ENCODE measurements at places on chromosomes 1 and 21.
A peak's percentile ranks its signal among the peaks of the same experiment; 100 is the strongest.

GRCh38 chr21:26798856-26799751 lies 46.1 kb downstream of the ADAMTS1 start:
- H3K27ac ChIP-seq: no peak overlapping the region
- no peak for DNase-seq
- no peaks in the 10 kb centered on the region for H3K36me3 ChIP-seq

DNA sequence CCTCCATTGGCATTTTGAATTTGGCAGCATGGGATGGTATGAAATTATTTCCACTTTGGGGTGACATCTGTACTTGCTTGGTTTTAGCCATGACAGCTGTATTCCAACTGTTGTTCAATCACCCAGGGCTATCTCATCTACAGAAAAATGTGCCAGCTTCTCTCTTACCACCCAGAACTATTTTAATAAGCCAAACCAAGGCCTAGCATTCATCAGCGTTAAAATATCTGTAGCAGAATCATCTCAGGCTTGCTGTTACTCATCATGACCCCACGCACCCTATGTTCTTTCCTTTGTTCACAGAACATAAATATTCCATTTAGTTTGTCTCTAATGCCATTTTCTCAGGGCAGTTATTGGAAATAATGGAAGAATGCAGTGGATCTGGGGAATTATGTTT lies 49.8 kb downstream of the GIPC2 start:
- H3K27me3 ChIP-seq: no peaks in the 10 kb centered on the region
- 0 out of 2 replicates have a peak, but pooled peaks cover 4% of the 10 kb centered on the region for H3K4me1 ChIP-seq
- no peaks in the 10 kb centered on the region for H3K36me3 ChIP-seq

DNA sequence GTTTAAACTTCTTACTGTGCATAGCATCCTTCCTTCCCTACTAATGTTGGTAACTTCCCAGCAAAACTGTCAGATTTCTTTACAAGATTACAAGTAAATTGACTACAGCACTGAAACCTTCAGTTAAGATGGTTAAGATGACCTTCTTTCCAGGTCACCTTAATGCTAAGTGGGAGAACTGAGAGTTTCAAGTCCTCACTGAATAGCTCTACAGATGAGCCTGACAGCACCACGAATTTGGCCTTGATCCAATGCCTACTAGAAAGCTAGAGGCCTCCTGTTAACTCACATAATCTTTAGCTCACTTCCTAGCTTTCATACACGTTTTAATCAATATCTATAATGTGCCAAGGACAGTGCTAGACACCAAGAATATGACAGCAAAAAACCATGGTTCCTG lies 276.0 kb upstream of the PLD5 start:
- H3K36me3 ChIP-seq: no peaks in the 10 kb centered on the region
- no peak overlapping the region for H3K27ac ChIP-seq
- no peak overlapping the region for H3K4me3 ChIP-seq
- no peaks in the 10 kb centered on the region for H3K4me1 ChIP-seq

- peaks cover 35% of the 10 kb centered on the region for H3K4me1 ChIP-seq
- no peak overlapping the region for H3K27ac ChIP-seq
- no peaks in the 10 kb centered on the region for H3K27me3 ChIP-seq
- H3K36me3 ChIP-seq: no peaks in the 10 kb centered on the region
Observed at GRCh38 chr1:223214261-223214807, 71.3 kb upstream of the TLR5 start.

GRCh38 chr1:178628637-178629251 lies 96.3 kb upstream of the RALGPS2 start:
- no peak overlapping the region for H3K4me3 ChIP-seq
- H3K36me3 ChIP-seq: no peaks in the 10 kb centered on the region
- DNase-seq: no peak
- H3K27ac ChIP-seq: no peak overlapping the region
- H3K4me1 ChIP-seq: peaks cover 19% of the 10 kb centered on the region

GRCh38 chr21:38277501-38278131 lies 20.8 kb downstream of the KCNJ15 start:
- H3K4me3 ChIP-seq: no peak overlapping the region
- no peaks in the 10 kb centered on the region for H3K36me3 ChIP-seq
- H3K27ac ChIP-seq: no peak overlapping the region
- H3K4me1 ChIP-seq: no peaks in the 10 kb centered on the region

GRCh38 chr1:77706321-77706720 lies 23.9 kb upstream of the ZZZ3 start:
- no peak overlapping the region for H3K4me3 ChIP-seq
- H3K36me3 ChIP-seq: no peaks in the 10 kb centered on the region
- H3K4me1 ChIP-seq: no peaks in the 10 kb centered on the region

GRCh38 chr1:27934818-27935549 lies at the start of gene SMPDL3B:
SMPDL3B (plus strand) TSS chr1:27935000; CDS start chr1:27935184, 184 bp downstream.
- no peaks in the 10 kb centered on the region for H3K27me3 ChIP-seq
- H3K36me3 ChIP-seq: no peaks in the 10 kb centered on the region
- DNase-seq: peak; percentile 73
- H3K4me1 ChIP-seq: no peaks in the 10 kb centered on the region
- peak within 1 kb of the TSS; percentile 66 for H3K27ac ChIP-seq
- H3K4me3 ChIP-seq: peak within 1 kb of the TSS; percentile 28

- H3K36me3 ChIP-seq: no peaks in the 10 kb centered on the region
- no peak overlapping the region for H3K4me3 ChIP-seq
- no peaks in the 10 kb centered on the region for H3K4me1 ChIP-seq
- H3K27me3 ChIP-seq: no peaks in the 10 kb centered on the region
- H3K27ac ChIP-seq: no peak overlapping the region
- DNase-seq: no peak
Observed at GRCh38 chr1:36653850-36654249, 171.1 kb upstream of the CSF3R start.

DNA sequence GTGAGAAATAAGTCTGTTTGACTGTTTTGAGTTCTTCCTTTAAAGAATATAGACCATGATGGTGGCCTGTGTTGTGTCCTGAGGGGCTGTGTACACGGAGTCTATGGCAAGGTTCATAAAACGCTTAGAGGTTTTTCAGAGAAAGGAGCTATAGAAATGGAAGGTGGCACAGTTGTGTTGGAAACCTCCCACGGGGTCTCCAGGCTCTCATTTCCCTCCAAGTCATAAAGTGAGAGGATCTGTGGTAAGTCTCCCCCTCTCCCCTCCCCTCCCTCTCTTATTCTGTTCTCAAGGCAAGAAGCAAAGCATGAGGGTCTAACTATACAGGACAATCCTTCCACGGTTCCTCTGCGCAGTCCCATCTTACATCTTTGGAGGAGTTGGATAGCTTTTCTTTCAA lies 139.2 kb downstream of the KIF26B start:
- H3K27ac ChIP-seq: no peak overlapping the region
- no peak overlapping the region for H3K4me3 ChIP-seq
- H3K27me3 ChIP-seq: no peaks in the 10 kb centered on the region
- no peaks in the 10 kb centered on the region for H3K4me1 ChIP-seq
- no peak for DNase-seq
- no peaks in the 10 kb centered on the region for H3K36me3 ChIP-seq

- H3K4me1 ChIP-seq: no peaks in the 10 kb centered on the region
- H3K36me3 ChIP-seq: no peaks in the 10 kb centered on the region
- DNase-seq: no peak
- no peak overlapping the region for H3K4me3 ChIP-seq
Observed at GRCh38 chr1:154719586-154720327, 111.8 kb upstream of the ADAR start.

DNA sequence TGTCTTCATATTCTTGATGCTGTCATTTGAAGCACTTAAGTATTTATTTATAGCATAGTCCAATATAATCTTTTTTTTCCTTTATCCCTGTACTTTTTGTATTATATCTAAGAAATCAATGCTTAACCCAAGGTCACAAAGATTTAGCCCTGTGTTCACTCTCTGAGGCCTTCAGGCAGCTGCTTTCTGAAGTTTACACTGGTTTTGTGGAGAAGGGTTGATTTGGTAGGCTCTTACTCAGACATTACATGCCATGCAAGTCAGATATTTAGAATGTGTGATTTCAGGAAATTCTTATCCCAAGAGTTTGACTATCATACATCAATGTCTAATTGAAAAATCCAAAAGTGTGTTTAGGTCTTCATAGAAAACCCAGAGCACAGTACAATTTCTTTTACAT lies 56.3 kb downstream of the PALMD start:
- H3K27ac ChIP-seq: no peak overlapping the region
- H3K4me3 ChIP-seq: no peak overlapping the region
- no peaks in the 10 kb centered on the region for H3K4me1 ChIP-seq
